ENCODE measurements at places on chromosomes 2 and 18. TPM values are rescaled to one million over a fixed set of nuclear protein-coding genes. Genes with fewer than 3 reads are reported as not detected.

The PRKAG3 gene
- total RNA-seq = not detected

The TTR gene
- total RNA-seq = 0.82 TPM

The RAMP1 gene
- total RNA-seq = 0.88 TPM

The PROKR1 gene
- total RNA-seq = 3.8 TPM

The RTP5 gene
- not detected for total RNA-seq

The CYS1 gene
- total RNA-seq = 0.26 TPM

The TYW5 gene
- 16.3 TPM for total RNA-seq

The RAB27B gene
- 0.99 TPM for total RNA-seq

The CD8B2 gene
- total RNA-seq = not detected

The GPR39 gene
- 9.9 TPM for total RNA-seq

The DOCK10 gene
- 0.44 TPM for total RNA-seq

The ACKR3 gene
- total RNA-seq = 87.6 TPM

The ERCC3 gene
- 64.5 TPM for total RNA-seq

The ACTG2 gene
- 2.3 TPM for total RNA-seq

The CD8A gene
- total RNA-seq = 0.18 TPM

The MDH1B gene
- 1.5 TPM for total RNA-seq

The ANTXR1 gene
- 34.7 TPM for total RNA-seq

The RTKN gene
- total RNA-seq = 105 TPM

The PCARE gene
- 0.09 TPM for total RNA-seq

The SLC4A3 gene
- 20.2 TPM for total RNA-seq

The TEKT4 gene
- not detected for total RNA-seq

The CNRIP1 gene
- total RNA-seq = not detected

The PAX3 gene
- not detected for total RNA-seq

The VIT gene
- total RNA-seq = 0.53 TPM

All from endodermal cell (in vitro differentiated cells).